A549 (cell line): ENCODE measurements at places on chromosomes 5 and 9. TPM values are rescaled to one million over a fixed set of nuclear protein-coding genes. Genes with fewer than 3 reads are reported as not detected.

The AIF1L gene
- polyA plus RNA-seq = 1.6 to 1.8 TPM (median 1.7 TPM) in 3 replicates

DNA sequence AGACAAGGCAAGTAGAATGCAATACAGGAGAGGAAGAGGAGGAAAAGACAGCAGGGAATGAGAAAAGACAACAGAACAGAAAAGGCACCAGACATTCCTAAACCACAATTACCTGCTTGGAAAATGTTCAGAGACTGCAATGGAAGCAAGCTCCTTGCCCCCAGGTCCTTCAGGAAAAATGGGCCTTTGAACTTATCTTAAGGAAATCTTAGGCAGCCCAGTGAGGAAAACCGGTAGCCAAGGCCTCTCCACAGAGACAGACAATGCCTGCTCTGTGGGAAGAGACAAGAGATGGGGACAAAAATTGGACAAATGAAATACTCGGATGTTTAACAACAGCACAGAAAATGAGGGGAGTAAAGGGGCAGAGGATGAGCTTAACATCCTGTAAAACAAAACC lies 31.2 kb downstream of the HTR4 start:
- DNase-seq = no peak

GRCh38 chr5:154893381-154893780 lies 35.0 kb downstream of the CNOT8 start:
- DNase-seq = no peak

DNA sequence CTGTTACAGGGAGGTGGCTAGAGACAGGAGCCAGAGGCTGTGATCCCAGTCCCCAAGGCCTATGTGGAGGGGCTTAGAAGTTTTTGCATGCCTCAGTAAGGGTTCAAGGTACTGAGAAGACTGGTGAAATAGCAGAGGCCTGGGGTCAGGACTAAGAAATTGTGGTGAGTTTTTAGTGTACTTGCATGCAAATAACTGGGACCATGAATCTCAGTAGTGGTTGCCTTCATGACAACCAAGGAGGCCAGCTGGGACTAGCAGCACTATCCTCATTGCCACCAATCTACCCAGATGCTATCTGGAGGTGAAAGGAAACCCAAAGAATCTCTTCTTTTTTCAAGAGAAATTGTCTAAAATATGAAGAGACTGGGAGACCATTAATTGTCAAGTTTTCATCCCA lies 395.1 kb downstream of the CETN3 start:
- no peak for DNase-seq

The PLPP6 gene
- 8.8 to 11.2 TPM (median 11.2 TPM) in 3 replicates for polyA plus RNA-seq

DNA sequence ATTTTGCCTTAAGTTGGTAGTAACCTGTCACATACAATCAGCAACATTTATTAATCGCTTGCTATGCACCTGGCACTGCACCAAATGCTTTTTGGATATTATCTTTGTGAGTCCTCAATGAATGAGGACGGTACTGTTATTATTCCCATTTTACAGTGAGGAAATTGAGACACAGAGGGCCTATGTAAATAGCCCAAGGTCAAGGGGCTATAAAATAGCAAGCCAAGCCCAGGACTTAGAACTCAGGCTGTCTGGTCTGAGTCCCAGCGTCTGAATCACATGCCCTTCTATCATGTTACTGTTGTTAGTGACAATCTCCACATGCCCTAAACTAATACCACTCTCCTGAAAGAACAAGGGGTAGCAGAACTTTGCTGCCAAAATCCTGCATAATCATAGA lies 60.0 kb downstream of the ERAP1 start:
- no peak for DNase-seq

DNA sequence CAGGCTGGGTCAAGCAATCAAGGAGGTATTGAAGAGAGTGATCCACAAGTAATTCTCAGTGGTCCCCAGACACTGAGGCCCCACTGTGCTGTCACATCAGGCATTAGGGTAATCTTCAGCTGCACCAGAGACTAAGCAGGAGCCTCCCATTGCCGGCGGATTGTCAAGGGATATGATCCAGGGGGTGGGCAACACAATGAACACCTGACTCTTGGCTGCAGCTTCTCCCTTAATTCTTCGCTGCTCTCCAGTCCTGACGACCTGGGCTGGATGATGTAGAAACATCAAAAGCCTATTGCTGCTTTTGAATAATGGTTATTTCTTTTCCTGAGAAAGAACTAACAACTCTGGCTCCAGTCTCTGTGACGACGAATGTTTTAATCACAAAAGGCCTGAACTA lies 78.4 kb upstream of the IFNK start:
- no peak for DNase-seq

- DNase-seq = no peak
Observed at GRCh38 chr9:120441426-120442307, 138.3 kb downstream of the CDK5RAP2 start.

The BNC2 gene
- polyA plus RNA-seq = 6.2 to 7.6 TPM (median 6.2 TPM) in 3 replicates

The FAM221B gene
- polyA plus RNA-seq = not detected in 3 replicates

GRCh38 chr9:99019510-99020331 lies 76.0 kb downstream of the COL15A1 start:
- peak; percentile 62 for DNase-seq

GRCh38 chr5:952597-953271 lies 55.9 kb upstream of the NKD2 start:
- DNase-seq = no peak
